Psoas muscle (tissue), 8 donors: ENCODE measurements at places on chromosomes 16 and 17. TPM values are rescaled to one million over a fixed set of nuclear protein-coding genes. Genes with fewer than 3 reads are reported as not detected.

- no peak for DNase-seq
Observed at GRCh38 chr17:10744501-10745000, 14.7 kb upstream of the TMEM220 start.

DNA sequence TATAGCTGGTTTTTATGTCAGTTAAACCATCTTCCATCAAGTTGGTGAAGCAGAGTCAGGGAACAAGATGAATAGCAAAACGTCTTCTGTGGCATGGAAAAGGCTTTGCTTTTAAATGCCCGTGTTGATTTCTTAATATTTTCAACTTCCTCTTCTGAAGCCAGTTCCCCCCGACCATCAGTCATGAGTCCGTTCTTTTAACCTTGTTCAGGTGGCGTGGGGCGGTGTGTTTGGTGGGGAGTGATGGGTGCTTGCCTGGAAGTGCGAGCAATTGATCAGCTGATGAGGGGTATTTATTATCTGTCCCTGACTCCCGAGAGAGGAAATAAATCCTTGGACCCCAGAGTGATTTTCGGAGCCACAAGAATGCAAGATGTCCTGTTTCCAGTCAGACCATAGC is 147.1 kb downstream of the WWOX start:
- no peak for DNase-seq

Gene MYO15A
- total RNA-seq, result 0.15 TPM

GRCh38 chr16:83817022-83817421 is 9.2 kb downstream of the HSBP1 start:
- no peak for DNase-seq

- DNase-seq, result peak; percentile 70
Observed at GRCh38 chr17:77394540-77395295, 253.9 kb downstream of the SEC14L1 start.

- DNase-seq, result no peak
Observed at GRCh38 chr17:8255499-8255898, 6.4 kb downstream of the PFAS start.

GRCh38 chr17:82033359-82034085 is 2.0 kb downstream of the RAC3 start:
- DNase-seq, result no peak

GRCh38 chr16:88406096-88407041 is 23.6 kb downstream of the ZNF469 start:
- DNase-seq, result no peak

DNA sequence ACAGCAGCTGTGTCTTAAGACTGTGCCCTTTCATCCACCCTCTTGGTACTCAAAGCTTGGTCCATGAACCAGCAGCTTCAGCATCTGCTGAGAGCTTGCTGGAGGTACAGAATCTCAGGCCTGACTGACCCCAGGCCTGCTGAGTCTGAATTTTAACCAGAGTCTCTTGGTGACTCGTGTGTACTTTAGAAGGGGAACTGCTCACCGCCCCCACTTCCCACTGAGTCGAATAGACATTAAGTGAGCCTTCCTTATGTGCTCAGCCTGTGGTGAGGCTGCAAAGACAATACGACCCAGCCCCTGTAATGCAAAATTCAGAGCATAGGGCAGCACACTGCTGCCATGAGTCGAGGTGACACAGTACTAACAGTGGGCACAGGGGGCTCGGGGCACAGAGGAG is 662.8 kb downstream of the WWOX start:
- no peak for DNase-seq

GRCh38 chr17:8075574-8076342 is 11.8 kb downstream of the ALOX12B start:
- DNase-seq, result no peak

GRCh38 chr16:1156055-1156982 is 3.4 kb downstream of the CACNA1H start:
- no peak for DNase-seq

DNA sequence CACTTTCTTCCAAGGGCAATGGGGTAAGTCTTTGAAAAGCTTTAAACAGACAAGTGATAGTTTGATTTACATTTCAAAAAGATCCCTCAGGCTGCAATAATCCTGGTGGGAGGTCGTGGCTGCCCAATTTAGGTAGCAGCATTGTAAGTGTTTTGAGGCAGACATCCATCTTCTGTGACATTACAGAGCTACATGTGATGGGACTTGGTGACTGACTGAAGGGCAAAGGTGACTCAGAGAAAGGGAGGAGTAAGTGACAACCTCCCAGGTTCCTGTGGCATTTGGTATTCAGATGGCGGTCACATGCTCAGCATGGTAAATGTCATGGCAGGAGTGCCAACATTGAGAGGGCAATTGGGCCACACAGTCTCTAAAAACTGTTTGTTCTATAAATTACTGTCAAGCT is 26.5 kb downstream of the STAT3 start:
- no peak for DNase-seq

DNA sequence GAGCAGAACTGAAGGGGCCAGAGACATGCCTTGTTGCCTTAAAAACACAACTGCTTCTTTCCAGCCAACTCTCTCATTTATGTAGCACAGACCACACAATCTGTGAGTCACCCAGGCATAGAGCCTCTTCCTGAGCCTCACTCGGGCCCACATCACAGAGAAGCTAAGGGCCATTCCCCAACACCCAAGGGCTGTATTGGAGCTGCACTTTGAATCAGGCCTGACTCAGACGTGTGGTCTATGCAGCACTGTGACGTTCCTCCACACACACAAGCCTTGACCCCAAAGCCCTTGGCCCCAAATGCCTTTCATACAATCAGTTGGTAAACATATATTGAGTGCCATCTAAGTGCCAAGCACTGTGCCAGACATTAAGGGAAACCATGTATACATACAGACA is 308.9 kb upstream of the DYNLRB2 start:
- DNase-seq, result no peak

Gene CCDC40
- 1.7 TPM for total RNA-seq

- no peak for DNase-seq
Observed at GRCh38 chr16:2511996-2512734, 1.6 kb upstream of the ATP6V0C start.

- DNase-seq, result no peak
Observed at GRCh38 chr16:74617206-74617788, 10.4 kb upstream of the GLG1 start.

- DNase-seq, result no peak
Observed at GRCh38 chr16:25827709-25828108, 135.9 kb downstream of the HS3ST4 start.
